GM12892 (cell line): ENCODE measurements at places on chromosomes 11 and 22.
A peak's percentile ranks its signal among the peaks of the same experiment; 100 is the strongest.

DNA sequence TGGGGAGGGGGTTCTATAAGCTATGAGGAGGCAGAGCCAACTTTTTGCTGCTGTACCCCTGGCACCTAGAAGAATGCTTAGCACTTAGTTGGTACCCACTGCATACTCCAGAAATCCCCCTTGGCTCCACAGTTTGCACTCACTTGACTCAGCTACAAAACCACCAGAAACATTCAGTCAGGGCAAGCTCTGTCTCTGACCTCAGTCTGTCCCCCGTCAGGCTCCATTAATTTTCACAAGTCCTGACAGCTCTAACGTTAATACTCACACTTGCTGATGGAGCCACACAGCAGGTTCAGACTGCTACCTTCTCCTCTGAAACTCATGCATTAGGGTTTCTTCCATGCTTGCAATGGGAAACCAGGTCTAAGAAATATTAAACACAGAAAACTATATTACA is 81.7 kb downstream of the MPPED2 start:
- DNase-seq = no peak

- DNase-seq = no peak
Observed at GRCh38 chr11:70059971-70060370, 18.1 kb upstream of the ANO1 start.

- DNase-seq = no peak
Observed at GRCh38 chr22:24582056-24582814, 10.6 kb downstream of the LRRC75B start.

DNA sequence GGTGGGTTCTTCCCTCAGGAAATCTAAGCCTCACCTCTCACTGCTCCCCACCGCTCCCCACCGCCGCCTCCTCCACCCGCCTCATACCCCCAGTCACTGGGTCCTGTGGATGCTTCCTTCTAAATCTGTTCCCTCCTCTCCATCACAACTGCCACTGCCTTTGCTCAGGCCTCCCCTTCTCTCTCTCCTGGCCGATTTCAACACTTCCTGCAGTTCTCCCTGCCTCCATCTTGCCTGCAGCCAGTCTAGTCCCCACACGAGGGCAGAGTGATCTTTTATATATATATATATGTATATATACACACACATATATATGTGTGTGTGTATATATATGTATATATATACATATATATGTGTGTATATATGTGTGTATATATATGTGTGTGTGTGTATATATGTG is 27.8 kb downstream of the CREB3L1 start:
- no peak for DNase-seq

- DNase-seq = no peak
Observed at GRCh38 chr11:43035086-43035485, 276.7 kb upstream of the API5 start.

DNA sequence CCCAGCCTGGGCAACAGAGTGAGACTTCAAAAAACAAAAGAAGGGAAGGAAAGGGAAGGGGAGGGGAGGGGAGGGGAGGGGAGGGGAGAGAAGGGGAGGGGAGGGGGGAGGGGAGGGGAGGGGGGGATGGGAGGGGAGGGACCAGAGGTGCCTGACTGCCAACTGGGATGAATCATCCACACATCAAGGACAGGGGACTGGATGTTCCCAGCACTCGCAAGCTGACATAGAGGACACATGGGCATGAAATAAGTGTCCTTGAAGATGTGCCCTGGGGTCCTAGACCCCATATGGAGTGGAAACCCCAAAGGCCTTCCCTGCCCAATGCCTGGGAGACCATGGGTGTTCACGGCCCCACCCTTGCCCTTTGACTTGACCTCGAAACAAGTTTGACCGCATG is 19.8 kb downstream of the TST start:
- DNase-seq = no peak

GRCh38 chr11:121596195-121597155 is 143.7 kb upstream of the SORL1-AS1 start:
- DNase-seq = no peak

DNA sequence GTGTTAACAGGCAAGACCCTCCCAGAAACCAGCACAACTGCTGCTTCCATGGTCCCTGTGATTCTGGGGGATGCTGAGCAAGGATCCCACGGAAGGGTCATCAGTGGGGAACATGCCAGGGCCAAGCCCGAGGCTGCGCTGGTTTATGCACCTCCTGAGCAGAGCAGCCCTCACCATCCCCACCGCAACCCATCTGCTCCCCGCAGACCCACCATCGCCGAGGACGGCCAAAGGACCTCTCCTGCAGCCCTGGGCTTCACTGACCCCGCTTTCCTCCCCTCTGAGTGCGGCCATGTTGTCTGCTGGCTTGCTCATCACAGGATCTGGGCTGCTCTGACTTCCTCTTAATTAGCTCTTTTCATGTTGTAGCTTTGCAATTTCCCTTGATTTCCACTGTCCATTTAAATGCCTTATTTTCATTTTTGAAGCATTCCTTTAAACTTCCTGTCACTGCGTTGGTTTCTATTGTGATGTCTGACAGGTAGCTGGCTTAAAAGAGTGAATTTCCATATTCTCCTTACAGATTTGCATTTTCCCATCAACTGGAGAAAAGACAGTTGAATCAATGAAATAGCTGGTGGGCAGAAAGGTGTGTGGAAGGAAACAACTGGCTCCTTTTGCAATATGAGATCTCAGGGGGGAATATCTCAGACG is 14.9 kb downstream of the TP53AIP1 start:
- DNase-seq = no peak

- no peak for DNase-seq
Observed at GRCh38 chr11:91981995-91982394, 242.6 kb upstream of the FAT3 start.

GRCh38 chr22:35947794-35948425 is 80.7 kb downstream of the RBFOX2 start:
- DNase-seq = no peak

DNA sequence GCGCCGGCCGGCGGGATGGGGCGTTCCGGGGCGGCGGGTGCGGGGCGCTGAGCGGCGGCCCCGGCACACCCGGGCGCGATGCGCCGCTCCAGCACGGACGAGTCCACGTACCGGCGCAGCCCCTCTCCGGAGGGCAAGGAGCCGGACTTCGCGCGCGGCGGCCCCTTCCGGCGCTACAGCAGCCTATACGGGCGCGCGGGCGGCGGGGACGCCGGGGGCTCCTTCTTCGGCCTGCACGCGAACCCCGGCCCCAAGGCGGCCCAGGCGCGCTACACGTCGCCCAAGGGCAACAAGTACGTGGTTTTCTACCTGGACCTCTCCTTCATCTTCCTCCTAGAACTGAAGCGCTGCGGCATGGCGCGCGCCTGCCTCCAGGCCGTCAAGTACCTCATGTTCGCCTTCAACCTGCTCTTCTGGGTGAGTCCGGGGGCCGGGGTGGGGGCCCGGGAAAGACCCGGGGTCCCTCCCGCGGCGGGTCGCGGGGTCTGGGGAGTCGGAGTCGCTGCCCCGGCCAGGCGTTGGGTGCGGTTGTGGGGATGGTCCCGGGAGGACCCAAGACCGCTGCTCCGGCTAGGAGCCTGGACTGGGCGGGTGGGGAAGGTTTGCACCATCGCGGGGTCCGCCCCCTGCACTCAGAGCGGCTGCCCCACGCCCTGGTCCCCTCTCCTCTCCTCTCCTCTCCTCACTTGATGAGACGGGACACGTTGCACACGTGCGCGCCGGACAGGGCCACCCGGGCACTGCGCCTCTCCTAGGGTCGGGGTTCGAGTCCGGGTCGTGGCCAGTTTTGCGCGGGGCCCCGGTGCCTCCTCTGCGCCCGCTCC is 7.5 kb downstream of the TSPAN4 start:
- DNase-seq = no peak

GRCh38 chr11:124879493-124880289 is 14.5 kb downstream of the ROBO3 start:
- no peak for DNase-seq

- no peak for DNase-seq
Observed at GRCh38 chr11:33544593-33545373, 155.8 kb downstream of the C11orf91 start.

DNA sequence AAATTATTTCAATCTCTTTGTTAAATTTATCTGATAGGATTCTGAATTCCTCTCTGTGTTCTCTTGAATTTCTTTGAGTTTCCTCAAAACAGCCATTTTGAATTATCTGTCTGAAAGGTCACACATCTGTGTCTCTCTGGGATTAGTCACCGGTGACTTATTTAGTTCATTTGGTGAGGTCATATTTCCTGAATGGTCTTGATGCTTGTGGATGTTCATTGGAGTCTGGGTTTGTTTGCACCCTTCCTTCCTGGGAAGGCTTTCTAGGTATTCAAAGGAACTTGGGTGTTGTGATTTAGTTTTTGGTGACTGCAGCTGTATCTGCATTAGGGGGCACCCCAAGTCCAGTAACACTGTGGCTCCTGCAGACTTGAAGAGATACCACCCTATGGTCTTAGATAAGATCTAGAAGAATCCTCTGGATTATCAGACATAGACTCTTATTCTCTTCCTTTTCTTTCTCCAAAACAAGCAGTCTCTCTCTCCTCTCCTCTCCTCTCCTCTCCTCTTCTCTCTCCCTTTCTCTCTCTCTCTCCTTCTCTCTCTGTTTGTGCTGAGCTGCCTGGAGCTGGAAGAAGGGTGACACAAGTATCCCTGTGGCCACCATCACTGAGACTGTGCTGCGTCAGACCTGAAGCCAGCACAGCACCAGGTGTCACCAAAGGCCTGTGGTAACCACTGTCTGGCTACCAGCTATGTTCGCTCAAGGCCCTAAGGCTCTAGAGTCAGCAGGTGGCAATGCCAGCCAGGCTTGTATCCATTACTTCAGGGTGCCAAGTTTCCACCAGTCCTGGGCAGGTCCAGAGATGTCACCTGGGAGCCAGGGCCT is 3.3 kb upstream of the HEPN1 start:
- no peak for DNase-seq

DNA sequence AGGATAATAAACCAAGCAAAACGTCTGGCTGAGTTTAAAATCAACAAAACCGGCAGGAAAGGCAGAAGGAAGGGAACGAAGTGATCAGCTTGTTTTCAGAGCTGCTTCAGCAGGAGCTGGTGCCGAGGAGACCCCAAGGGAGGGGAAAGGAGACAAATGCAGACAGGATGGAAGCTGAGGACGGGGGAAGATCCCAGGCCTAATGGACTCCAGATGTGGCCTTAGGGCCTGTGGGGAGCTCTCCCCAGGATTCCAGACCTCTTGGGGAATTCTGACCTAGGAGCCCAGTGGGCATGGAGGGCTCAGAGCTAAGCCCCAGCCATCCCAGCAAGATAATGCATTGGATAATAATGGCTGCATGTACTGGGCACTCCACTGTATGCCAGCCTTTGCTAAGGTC is 211.4 kb upstream of the NARS2 start:
- no peak for DNase-seq

DNA sequence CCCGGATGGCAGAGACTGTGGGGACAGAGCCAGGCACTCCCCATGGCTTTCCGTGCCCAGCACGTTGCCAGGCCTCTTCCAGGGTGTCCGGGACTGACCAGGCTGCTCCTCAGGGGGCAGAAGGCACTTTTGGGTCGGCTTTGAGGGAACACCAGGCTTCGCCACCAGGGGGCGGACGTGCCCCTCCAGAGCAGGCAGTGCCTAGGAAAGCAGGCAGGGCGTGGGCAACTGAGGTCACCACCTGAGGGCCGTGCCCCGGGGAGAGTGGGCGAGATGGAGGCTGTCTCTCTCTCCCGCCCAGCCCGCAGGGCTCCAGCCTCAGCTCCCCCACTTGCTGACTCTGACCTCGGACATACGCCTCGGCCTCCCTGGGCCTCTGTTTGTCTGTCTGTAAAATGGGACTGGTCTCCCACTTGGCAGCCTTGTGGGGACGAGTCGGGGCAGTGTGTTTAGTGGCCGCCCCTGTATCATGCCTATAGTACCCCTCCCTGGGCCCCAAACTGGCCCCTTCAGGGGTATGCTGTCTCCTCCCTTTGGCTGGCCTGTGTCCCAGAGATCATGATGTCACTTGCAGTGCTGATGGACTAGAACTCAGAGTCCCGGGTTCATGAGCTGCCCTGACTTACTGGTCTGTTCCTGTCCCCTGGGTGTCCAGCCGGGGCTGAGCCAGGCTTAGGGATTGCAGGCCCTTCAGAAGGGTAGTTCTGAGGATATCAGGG is 4.4 kb upstream of the PRR5 start:
- DNase-seq = peak; percentile 86
